Amniotic epithelial cell (primary cell): ENCODE measurements at places on chromosomes 2 and 18.

GRCh38 chr18:55488473-55488872, 99.5 kb downstream of the TCF4 start:
- DNase-seq = no peak

DNA sequence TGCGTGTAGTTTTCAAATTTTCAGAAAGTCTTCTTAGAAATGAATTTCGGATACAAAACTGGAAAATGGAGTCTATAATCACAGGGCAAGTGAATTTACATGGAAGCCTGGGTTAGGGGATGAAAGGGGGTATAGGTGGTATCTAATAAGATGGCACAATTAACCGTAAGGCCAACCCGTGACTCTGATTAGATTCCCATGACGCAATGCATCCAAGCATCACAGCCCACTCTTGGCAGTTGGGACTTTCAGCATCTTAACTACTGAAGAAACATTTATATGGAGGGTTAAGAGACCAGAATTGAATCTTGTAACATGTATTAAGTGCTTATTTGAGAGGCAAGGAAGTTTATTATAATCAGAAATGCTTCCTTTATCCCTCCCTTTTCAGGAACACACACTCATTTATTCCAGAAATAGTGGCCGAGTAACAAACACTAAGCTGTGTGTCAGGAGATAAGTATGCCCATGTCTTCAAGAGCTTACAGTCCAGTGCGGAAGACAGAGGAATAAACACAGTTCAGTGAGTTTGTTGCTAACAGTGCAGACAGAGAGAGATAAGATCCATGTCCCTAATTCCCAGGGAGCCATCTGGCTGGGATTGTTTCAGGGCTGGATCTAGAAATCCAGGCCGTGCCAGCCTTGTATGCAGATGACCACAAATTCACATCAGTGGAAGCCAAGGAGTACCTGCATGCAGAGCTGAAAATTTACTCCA, 151.2 kb downstream of the ANTXR1 start:
- DNase-seq = peak; percentile 97

- DNase-seq = no peak
Measured at GRCh38 chr2:164816046-164816445, 25.6 kb downstream of the COBLL1 start.

GRCh38 chr2:174438146-174438886, 42.8 kb downstream of the SCRN3 start:
- no peak for DNase-seq
